ENCODE measurements at places on chromosomes 16 and 17.

DNA sequence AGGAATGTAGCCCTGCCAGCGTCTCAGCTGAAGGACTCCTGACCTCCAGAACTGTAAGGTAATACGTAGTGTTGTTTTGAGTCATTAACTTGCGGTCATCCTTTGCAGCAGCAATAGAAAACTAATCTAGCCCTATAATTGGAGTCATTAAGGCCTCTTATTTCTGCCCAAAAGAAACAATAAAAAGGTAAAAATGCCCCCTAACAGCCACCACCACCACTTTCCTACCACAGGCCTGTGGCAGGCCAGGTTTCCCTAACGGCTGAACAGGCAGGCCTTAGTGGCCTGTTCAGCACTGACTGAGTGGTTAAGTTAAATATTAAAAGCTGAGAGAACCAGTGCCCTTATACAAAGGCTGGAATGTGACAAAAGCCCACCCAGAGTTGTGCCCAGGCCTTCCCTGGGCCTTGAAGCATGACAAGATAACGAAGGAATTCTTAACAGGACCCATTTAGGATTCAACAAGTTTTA lies 286.5 kb upstream of the ERCC4 start:
- DNase-seq = no peak

- DNase-seq = no peak
Observed at GRCh38 chr16:84362471-84362941, 5.8 kb upstream of the ATP2C2 start.

DNA sequence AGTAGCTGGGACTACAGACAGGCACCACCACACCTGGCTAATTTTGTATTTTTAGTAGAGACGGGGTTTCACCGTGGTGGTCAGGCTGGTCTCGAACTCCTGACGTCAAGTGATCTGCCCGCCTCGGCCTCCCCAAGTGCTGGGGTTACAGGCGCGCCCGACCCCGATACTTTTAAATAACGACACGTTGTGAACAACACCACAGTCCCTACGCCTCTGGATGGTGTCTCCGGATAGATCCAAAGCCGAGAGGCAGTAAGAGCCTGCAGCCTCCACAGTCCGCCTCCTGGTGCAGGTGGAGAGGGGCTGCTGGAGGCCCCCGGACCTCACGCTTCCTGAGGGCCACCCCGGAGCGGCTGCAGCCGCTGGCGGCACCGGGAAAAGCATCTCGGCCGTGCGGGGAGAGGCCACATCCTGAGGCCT lies 741 bp upstream of the TLCD3A start:
- peak; percentile 36 for DNase-seq

DNA sequence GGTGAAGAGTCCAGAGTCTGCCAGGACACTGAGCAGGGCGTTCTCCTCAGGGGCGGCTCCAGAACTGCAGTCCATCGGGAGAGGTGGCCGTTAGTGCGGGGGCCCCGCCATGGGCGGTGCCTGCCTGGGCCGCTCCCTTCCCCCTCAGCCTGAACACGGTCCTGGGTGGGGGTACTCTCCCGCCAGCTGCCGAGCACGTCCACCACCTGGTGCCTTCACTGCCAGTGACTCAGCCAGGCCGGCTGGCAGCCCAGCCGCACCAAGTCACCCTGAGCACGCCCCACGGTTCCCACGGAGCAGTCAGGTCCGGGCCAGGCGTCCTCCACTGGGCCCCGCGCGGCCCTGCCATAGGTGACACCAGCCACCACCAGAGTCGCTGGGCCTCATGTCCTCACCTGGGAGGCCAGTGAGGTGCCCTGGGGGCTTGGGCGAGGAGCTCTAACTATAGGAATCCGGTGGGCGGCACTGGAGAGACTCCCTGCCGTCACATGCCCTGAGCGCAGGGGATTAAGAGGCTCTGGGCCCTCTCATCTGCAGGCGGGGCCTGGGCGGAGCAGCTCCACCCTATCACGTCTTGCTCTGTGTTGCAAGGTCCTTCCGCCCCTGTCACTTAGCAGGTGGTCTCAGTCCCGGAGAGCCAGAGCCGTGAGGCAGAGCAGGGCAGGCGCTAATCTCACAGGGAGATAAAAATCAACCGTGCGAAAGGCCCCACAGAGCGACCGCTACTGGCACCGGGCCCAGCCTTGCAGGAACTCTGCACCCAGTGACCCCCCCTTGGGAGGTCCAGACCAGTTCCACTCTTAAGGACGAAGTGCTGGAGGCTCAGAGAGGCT lies 14.3 kb downstream of the PIEZO1 start:
- peak; percentile 99 for DNase-seq

GRCh38 chr16:74501484-74502478 lies 80.5 kb upstream of the CLEC18B start:
- DNase-seq = no peak

- DNase-seq = no peak
Observed at GRCh38 chr16:49019831-49020230, 261.8 kb downstream of the CBLN1 start.

DNA sequence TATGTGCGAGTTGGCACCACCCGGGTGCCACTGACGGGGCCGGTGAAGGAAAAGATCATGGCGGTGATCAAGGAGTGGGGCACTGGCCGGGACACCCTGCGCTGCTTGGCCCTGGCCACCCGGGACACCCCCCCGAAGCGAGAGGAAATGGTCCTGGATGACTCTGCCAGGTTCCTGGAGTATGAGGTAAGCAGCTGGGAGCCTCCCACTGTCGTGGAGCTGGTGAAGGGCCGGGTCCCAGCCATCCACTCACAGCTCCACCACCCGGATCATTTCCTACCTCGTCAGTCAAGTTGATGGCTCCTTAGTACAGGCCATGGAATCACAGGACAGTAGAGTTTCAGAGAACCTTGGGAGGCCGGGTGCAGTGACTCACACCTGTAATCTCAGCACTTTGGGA lies 20.0 kb downstream of the ATP2A1 start:
- DNase-seq = no peak

DNA sequence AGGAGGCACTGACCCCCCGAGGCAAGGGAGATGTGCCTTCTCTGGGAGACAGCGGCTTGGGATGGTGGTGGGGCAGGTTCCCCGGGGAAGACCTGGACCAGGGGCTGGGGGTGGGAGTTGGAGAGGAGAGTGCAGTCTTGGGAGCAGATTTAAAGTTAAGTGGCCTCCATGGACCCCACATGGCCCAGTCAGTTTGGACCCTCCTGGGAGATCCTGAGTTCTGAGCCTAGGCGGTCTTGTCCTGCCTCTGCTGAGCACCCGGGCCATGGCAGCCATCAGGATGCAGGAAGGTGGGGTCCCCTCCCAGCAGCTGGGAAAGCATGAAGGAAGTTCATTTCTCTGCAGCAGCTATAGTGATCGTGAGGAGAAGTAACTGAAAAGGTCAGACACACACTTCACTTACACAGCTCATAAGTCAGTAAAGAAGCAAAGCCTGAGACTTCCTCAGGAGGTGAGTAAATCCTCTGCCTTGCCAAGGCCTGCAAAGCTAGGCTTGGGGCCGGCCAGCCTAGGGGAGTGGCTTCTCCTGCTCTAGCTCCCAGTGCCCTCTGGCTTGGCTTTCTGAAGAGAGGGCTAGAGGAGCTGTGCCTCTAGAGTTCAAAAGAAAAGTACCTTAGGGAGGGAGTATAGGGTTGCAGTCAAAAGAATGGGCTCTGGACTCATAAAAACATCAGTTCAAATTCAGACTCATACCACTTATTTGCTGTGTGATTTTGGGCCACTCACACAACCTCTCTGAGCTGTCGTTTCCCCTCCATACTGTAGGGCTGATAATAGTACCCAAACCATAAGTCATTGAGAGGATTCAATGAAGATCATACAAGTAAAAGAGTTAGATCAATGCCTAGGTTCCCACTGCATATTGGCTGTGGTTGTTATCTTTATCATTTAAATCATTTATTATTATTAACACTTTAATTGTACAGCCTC lies 31.0 kb upstream of the C16orf78 start:
- DNase-seq = no peak

GRCh38 chr17:28230011-28230410 lies 89.0 kb upstream of the TMEM97 start:
- no peak for DNase-seq

DNA sequence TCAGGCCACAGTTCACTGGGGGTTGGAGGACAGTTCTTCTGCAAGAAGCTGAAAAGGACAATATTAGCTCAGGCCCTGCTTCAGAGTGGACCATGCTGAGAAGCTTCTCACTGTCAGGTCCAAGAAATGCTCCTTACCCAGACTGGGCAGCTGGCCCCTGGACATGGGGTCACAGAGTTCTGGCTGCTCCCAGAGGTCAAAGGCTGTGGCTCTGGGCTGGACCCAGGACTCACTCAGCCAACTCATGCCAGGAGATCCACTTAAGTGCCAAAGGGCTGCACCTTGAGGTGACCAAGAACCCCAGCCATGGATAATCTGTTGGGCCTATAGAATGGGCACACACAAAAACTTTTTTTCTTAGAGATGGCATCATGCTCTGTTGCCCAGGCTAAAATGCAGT lies 4.0 kb downstream of the CES2 start:
- DNase-seq = no peak

Data from common myeloid progenitor, CD34-positive (primary cell).